GM23248 (cell line): ENCODE measurements at places on chromosomes 2 and 18. TPM values are rescaled to one million over a fixed set of nuclear protein-coding genes. Genes with fewer than 3 reads are reported as not detected.

The RIT2 gene
- not detected in 2 replicates for total RNA-seq

The ARID5A gene
- total RNA-seq = 11.6 and 15.2 TPM in 2 replicates

The TUBB8B gene
- not detected in 2 replicates for total RNA-seq

The ALK gene
- total RNA-seq = under 0.01 TPM in 1 of 2 replicates, not detected in the other

- DNase-seq = peak; percentile 52
- peaks cover 34% of the 10 kb centered on the region for H3K4me1 ChIP-seq
- H3K27ac ChIP-seq = peak overlapping the region; percentile 45
- H3K27me3 ChIP-seq = no peaks in the 10 kb centered on the region
These were observed 15.9 kb upstream of the SERPINB11 start for GRCh38 chr18:63686871-63687270.

DNA sequence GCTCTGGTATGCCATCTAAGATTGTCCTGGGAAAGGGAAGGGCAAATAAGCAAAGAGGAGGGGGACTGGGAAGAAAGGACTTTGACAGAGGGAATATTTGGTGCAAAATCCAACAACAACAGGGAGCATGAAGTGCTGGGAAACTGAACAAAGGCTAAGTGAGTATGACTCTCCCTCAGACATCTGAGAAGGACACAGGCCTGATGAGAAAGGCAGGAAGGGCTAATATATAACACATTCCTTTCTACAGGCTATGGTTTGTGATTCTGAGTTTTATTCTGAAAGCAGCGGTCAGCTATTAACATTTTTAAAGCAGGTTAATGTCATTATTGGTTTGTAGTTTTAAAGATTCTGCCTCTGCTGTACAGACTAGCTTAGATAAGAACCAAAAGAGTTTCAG lies 1579.5 kb downstream of the LRP1B start:
- H3K27me3 ChIP-seq = no peaks in the 10 kb centered on the region
- H3K4me3 ChIP-seq = no peak overlapping the region
- no peaks in the 10 kb centered on the region for H3K4me1 ChIP-seq
- DNase-seq = no peak
- H3K27ac ChIP-seq = no peak overlapping the region

DNA sequence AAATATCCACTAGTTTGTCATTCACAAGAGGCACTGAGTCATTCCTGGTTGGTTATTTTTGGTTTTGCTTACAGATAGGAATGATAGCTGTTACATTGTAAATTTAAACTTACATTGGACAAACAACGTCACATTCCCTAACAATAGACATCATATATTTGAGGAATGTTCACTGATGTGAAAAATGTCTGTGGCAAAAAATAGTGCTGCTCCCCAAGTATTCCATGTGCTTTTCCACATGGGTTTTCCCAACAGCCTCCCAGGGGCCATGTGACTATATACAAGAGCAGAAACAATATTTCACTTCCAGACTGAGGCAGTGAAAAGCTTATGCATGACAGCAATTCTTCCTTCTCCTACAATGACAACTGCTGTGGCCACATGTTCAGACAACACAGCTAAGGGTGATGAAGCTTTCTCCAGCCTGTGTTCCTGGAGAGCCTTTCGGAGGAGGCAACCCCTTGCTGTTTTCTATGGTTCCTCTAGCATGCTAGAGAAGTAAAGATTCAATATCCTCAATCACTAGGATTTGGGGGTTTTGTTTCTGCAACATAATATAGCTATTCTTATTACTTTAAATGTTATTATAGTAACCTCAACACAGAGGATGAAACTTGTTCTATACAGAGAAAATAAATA lies 202.7 kb downstream of the PTH2R start:
- no peaks in the 10 kb centered on the region for H3K27me3 ChIP-seq
- H3K36me3 ChIP-seq = no peaks in the 10 kb centered on the region
- no peak overlapping the region for H3K27ac ChIP-seq
- no peak for DNase-seq
- H3K4me1 ChIP-seq = no peaks in the 10 kb centered on the region
- no peak overlapping the region for H3K4me3 ChIP-seq

GRCh38 chr18:32810314-32810713 lies 37.5 kb upstream of the KLHL14 start:
- no peaks in the 10 kb centered on the region for H3K27me3 ChIP-seq
- H3K27ac ChIP-seq = no peak overlapping the region
- no peak overlapping the region for H3K4me3 ChIP-seq
- no peak for DNase-seq

DNA sequence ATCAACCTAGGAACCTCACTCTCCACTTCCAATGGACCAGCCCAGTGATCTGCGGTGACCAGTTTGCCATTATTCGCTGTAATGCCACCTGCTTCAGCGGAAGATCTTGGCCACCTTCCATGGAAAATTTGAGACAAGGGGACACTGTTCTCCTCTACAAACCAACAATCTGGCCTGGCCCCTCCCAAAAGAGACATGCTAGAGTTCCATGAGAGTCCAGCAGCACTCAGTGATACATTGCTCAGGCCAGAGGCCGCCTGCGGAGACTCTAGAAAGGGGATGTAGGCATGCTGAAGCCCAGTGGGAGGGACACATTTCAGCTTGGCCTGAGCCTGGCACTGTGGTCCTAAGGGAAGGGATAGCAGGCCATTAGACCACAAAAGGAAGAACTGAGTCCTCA lies 58.3 kb downstream of the COL6A3 start:
- H3K27me3 ChIP-seq = no peaks in the 10 kb centered on the region
- DNase-seq = no peak
- H3K4me3 ChIP-seq = no peak overlapping the region
- peak overlapping the region; percentile 48 for H3K27ac ChIP-seq
- peaks cover 99% of the 10 kb centered on the region for H3K36me3 ChIP-seq

DNA sequence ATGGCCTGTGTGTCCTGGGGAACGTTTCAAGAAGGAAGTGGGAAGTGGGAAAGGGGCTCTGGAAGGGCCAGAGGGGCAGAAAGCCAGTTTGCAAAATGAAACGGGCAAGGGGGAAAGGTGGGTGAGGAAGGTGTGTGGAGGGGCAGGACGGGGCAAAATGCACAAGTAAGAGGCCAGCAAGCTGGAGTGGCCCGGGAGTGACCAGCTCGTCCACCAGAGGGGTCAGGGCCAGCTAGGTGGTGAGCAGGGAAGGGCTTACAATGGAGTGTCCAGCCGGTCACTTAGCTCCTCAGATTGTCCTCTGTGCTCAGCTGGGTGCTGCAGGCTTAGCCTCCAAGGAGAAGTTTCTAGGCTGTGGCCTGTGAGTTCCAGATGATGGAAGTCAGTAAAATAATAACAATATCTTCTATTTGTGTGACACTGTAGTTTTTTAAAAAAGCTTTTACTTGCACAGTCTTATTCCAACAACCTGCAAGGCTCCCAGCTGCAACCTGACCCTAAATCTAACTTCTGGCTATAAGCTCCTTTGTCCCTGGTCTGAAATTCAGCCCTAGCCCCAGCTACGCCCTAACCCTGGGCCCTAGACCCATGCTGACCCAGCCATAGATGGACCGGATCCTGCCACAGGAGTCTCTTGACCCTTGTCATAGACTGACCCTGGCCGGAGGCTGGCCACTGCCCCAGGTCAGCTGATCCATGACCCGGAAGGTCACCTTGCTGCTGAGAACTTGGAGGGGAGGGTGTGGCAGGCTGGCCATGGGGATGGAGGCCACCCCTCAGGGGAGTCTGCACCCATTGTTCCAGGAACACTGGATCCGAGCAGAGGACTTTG lies 29.2 kb downstream of the MYO7B start:
- peaks cover 35% of the 10 kb centered on the region for H3K4me1 ChIP-seq
- no peaks in the 10 kb centered on the region for H3K36me3 ChIP-seq
- H3K27ac ChIP-seq = no peak overlapping the region
- H3K27me3 ChIP-seq = no peaks in the 10 kb centered on the region

DNA sequence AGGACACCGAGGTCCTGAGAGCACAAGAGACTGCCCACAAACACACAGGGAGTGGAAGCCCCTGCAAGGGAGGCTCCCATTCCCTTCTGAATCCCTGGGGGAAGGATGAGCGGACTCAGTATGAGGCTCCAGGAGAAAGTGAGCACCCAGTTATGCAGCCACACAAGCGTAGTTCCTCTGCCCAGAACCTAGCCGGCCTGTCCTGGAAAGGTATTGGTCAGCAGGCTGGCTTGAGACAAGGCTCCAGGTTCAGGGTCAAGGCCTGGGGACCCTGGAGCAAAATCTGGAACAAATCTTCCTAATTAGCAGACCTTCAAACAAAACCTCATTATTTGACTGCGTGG lies 1.2 kb upstream of the CAPG start:
- peak overlapping the region; percentile 69 for H3K27ac ChIP-seq
- H3K27me3 ChIP-seq = no peaks in the 10 kb centered on the region
- peaks cover 35% of the 10 kb centered on the region for H3K4me1 ChIP-seq
